Caki2 (cell line): ENCODE measurements at places on chromosomes 7 and 10. TPM values are rescaled to one million over a fixed set of nuclear protein-coding genes. Genes with fewer than 3 reads are reported as not detected.

GRCh38 chr10:44143556-44143955 lies 241.3 kb downstream of the CXCL12 start:
- DNase-seq, result no peak

DNA sequence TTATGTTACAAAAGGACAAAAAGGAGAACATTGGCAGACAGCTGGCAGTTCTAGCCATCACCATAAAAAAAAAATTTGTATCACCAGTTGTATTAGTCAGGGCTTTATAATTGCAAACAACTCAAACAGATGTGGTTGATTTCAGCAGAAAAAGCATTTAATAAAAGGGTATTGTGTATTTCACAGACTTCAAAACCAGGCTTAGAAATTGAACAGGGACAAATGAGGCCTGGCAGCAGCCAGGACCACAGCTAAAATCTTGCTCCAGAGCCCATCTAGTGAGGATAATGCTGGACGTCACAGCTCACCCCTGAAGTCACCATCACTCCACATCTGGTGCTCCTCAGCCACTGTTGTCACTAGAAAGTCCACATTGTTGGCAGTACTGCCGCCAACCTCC lies 52.9 kb upstream of the CALD1 start:
- no peak for DNase-seq

The MEIG1 gene
- 3.5 TPM in 1 of 2 replicates, not detected in the other for total RNA-seq

The TEX36 gene
- not detected in 2 replicates for total RNA-seq

GRCh38 chr7:158368449-158368848 lies 219.2 kb downstream of the PTPRN2 start:
- DNase-seq, result no peak

- DNase-seq, result no peak
These were observed 17.0 kb downstream of the PDK4 start for GRCh38 chr7:95579318-95579717.
